Amniotic epithelial cell (primary cell): ENCODE measurements at places on chromosomes 7 and 10.

GRCh38 chr7:98054585-98054984 is 52.1 kb upstream of the LMTK2 start:
- no peak for DNase-seq

DNA sequence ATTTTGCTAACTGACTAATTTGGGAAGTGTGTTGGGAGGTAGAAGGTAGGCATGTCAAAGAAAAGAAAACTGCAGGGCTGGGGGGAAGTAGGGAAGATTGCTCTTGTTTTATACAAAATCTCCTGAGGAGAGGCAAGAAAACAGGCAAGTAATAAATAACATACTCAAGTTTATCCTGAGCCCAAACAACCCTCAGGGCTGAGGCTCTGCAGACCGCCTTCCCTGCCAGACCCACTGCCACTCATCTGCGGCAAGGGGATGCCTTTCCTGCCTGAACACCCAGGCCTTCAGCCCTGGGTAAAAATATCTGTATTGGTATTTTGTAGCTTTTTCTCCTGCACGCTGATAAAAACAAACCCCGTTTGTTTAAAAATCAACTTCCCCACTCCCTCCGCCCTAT is 399.8 kb upstream of the NFE2L3 start:
- DNase-seq: no peak

- peak; percentile 98 for DNase-seq
Observed at GRCh38 chr10:36114913-36115312, 472.8 kb upstream of the FZD8 start.

DNA sequence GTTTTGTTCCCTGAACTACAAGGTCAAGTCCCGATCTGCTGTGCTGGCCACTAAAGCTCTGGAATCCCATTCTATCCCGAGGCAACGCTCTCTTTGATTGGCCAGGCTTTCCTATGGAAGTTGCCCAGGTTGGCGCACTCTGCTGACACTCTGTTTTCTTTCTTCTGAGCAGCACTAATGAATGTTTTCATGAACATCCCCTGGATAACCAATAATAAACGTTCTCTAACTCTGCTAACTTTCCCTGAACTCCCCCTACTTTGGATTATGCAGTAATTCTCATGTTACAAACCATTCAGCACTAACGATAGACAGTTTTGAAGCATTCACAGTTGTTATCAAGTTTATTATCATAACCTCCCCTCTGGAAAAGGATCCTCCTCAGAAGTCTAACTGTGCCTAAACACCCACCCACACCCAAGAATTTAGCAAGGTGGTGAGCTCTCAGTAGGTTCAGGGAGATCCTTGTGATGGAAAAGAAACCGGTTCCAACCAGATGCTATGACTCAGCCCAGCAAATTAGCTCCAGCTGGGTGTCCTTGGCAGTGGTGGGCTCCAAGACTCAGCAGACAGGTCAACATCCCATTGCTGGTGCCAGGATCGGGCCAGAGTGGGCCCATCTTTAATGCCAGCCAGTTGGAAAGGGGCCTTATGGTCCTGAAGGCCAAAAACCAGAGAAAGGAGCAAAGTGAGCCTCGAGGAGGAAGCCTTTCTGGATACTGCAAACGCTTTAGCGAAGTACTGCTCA is 68.4 kb downstream of the CREB3L2 start:
- DNase-seq: peak; percentile 47

- DNase-seq: no peak
Observed at GRCh38 chr7:24967696-24968095, 12.3 kb downstream of the OSBPL3 start.

DNA sequence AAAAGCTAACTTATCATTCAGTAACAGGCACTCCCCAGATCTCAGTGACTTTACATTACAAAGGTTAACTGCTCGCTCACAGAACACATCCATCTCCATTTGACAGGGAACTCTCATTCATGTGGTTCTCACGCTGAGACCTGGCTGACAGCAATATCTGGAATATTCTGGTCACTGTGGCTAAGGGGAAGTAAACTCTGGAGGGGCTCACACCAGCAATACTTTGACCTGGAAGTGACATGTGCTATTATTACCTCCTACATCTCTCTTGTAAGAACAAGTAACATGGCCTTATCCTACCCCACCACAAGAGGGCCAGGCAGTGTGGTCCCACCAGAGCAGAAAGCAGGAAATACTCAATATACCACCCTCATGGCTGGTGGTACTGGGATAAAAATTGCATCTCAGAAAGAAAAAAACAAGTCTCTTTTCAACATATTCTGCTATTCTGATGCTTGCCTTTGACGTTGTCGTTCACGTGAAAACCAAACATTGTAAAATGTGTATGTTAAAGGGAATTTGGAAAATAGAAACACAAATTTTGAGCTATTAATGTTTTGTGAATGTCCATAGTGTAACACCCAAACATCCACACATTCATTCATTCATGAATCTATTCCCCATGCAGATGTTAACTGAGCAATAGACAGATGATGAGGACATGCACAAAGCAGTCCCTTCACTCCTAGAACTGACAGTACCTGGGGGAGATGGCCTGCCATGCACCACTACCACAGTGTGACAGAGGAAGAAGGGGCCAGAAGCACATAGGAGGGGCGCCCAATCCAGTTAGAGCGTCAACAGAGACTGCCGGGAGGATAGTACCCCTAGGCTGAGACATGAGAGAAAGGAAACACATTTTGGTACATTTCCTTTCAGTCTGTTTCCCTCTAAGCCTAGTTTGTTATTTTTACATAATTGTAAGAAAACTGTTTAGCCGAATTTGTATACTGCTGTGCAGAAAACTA is 166.0 kb upstream of the SP4 start:
- peak; percentile 27 for DNase-seq

DNA sequence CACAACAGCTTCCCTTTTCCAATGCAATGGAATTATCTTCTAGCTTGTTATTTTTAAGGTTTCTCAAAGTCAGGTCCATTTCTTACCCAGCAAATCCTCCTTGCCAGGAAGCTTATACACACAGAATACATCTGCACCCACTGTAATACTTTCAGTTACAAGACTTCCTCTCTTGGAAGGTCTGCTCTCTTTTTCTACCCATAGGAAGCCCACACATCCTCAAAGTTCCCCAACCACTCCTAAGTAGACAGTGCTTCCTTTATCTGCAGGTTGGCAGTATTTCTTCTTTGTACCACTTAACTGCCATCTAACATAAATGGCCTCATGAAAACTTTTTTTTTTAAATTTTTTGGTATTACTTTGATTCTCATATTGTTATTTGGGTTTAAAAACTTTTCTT is 155.6 kb downstream of the TAX1BP1 start:
- no peak for DNase-seq

- no peak for DNase-seq
Observed at GRCh38 chr7:132133501-132133900, 442.8 kb downstream of the PLXNA4 start.

DNA sequence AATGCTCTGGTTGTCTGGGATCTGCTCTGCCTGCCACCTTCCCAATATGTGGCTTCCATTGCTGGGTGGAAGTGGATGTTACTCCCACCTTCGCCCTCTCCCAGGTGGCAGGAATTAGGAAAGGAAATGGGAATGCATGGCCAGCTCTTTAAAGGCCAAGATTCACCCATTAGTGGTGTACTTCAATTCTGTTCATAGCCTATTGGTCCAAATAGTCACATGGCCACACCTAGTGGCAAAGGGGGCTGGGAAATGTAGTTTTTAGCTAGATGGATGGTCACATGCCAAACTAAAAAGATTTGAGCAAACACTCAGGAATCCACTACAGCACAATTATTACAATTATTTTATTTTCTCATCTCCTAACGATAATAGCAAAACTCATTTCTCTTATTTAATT is 135.1 kb downstream of the NPY start:
- DNase-seq: peak; percentile 18

DNA sequence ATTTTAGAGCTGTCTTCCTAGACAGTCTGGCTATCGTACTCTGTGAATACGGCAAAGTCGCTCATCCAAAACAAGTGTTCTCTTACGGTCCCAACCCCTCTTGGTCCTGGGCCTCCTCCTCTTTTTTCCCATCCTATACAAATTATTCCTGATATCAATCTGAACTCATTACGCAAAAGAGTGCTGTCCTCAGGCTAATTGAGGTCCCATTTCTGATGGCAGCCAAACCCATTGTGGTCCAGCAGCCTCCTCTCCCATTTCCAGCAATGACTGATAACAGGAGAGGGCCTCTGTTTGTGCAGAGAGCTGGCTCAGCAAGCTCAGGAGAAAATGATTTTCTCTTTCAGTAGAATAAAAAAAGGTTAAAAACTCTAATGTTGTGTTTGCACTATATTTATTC is 203.4 kb upstream of the GHITM start:
- no peak for DNase-seq

- no peak for DNase-seq
Observed at GRCh38 chr7:88184848-88185304, 35.0 kb downstream of the SRI start.

DNA sequence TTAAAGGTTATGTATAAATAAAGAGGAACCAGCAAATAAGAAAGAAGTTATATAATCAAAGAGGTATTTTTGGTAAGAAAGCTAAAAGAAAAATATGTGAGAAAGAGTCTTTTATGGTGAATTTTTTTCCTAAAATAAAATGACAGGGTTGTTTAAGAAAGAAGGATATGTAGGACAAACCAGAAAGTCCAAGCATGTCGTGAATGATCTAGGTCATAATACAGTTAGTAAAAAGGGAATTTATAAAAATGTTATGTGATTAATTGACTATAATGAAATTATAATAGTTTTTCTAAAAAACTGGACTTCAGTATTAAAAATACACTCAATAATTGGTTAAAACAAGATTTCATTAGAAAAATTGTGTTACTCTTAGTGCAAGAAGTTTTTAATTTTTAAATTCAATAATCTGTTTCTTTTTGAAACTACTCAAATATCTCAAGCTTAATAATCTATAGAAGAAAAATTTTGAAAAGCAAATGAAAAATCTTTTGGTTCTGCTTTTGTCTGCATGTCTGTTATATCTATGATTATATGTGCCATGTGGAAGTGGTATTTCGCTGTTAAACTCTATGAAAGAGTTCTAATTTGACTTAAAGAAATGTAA is 23.3 kb downstream of the AVL9 start:
- DNase-seq: peak; percentile 74

GRCh38 chr10:125209591-125210355 is 49.4 kb upstream of the CTBP2 start:
- DNase-seq: peak; percentile 38

GRCh38 chr7:10793995-10794775 is 179.5 kb upstream of the PHF14 start:
- DNase-seq: no peak

GRCh38 chr7:87345962-87346371 is 503 bp downstream of the CROT start:
- DNase-seq: no peak

DNA sequence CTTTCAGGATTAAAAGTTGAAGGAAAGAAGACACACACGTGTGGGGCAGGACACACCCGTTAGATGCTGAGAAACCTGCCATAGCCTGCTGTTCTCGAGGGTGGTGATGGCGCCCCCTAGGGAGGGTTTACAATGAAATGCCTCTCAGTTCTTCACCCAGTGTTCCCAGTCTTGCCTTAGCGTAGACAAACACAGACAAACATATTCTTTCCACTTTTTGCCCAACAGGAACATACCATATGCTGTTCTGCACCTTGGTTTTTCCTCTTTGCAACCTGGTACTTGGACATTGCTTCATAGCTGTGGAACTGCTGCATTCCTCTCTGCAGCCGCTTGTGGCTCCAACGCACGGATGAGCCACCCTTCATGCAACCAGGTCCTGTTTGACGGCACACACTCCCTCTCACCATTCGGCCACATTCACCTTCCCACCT is 23.3 kb upstream of the HSPA12A start:
- no peak for DNase-seq

- no peak for DNase-seq
Observed at GRCh38 chr10:30047430-30047829, 12.0 kb downstream of the JCAD start.

GRCh38 chr7:69208848-69209247 is 389.4 kb upstream of the AUTS2 start:
- no peak for DNase-seq

DNA sequence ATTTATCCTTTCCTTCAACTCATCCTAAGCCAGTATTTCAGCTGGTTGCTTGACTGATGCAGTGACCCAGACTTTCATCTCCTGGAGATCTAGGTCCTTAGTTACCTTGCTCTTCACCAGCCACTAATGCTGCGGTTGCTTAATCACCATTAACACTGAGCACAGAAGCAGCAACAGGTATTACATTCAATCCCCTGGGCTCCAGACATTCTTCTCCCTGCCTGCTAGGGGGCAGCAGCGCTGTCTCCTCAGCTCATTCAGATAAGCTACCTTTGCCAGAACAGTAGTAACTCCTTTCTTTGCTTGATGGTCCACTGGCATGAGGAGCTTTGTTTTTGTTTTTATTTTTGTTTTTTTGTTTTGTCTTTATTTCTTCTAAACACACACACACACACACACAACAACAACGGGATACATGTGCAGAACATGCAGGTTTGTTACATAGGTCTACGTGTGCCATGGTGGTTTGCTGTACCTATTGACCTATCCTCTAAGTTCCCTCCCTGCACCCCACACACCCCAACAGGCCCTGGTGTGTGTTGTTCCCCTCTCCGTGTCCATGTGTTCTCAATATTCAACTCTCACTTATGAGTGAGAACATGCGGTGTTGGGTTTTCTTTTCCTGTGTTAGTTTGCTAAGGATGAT is 1043.2 kb upstream of the C7orf33 start:
- DNase-seq: peak; percentile 42

DNA sequence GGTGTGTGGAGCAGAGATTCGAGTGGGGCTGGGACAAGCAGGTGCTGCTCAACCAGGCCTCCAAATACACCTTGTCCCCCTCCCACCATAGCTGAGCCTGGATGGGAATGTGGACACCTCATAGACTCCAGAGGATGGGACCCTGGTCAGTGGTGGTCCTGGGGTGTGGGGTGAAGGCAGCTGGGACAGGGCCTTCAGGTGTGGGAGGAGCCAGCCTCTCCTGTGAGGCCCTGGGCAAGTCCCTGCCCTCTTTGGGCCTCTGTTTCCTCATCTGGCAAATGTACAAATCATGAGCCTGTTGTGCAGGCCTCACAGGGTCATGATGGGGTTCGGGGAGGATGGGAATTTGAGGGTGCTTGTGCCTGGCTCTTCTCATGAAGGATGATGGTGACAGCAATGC is 362.9 kb upstream of the NUPR2 start:
- no peak for DNase-seq

GRCh38 chr7:22681312-22681711 is 45.7 kb upstream of the IL6 start:
- no peak for DNase-seq

GRCh38 chr7:105642264-105642663 is 61.0 kb upstream of the EFCAB10 start:
- no peak for DNase-seq
